NCI-H2081 (cell line): ENCODE measurements at places on chromosomes 5 and 9.

DNA sequence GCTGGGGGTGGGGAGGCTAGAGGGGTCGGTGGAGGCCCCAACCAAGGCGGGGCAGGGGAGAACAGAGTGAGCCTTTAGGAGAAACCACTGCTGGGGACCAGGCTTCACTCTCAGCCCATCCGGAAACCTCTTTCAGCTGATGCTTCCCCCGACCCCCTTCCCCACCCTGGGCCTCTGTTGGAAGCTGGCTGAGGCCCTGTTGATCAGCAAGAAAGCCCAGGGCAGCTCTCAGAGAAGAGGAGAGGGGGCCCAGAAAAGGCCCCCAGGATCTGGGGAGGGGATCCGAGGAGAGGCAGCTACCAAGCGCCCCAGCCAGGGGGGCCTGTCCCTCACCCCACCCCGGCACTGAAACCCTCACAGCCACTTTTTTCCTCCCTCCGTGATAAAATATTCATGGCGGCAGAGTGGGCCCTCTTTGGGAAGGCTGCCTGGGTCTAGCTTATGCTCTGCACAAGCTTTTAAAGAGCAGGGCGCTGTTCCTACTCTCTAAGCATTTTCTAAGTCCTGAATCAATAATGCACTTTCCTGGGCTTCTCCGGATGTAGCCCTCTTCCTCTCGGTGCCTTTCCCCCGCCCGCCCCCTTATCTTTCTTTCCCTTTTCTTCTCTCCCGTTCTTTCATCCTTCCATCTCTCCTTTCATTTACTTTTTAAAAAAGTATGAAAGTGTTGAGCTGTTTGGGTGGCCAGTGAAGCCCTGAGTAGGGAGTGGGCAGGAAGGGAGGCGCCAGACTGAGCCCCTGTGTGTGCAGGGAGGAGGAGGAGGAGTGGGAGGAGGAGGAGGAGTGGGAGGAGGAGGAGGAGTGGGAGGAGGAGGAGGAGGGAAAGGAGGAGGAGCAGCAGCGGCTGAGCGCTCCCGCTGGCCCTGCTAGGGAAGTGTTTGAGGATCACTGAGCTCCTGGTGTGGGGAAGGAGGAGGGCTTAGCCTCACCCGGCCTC, 23.5 kb downstream of the NTNG2 start:
- DNase-seq = no peak

GRCh38 chr5:132001647-132002561, 9.6 kb downstream of the ACSL6 start:
- no peak for DNase-seq

DNA sequence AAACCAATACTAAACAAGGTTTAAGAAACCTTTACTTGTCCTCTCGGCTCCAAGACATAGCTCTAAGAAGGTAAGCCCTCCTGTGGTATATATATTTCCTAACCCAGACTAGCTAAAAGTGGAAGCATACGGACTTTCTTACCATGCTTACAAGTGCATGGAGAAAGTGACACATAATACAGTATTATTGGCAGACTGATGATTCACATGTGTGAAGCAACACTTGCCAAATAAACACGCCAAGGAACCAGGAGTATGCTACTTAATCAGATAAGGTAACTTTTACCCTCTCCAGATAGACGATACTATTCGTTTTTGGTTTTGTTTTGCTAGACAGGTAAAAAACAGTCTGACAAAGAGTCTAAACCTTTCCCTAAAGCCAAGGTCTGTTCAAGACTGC, 264.1 kb downstream of the MLLT3 start:
- DNase-seq = no peak

GRCh38 chr9:75609401-75609800, 281.1 kb upstream of the PCSK5 start:
- no peak for DNase-seq

- no peak for DNase-seq
These were observed 141.9 kb upstream of the IER5L start for GRCh38 chr9:129319938-129320481.

- no peak for DNase-seq
These were observed 3.1 kb downstream of the GFRA3 start for GRCh38 chr5:138271281-138271680.

GRCh38 chr5:2442496-2443354, 308.8 kb downstream of the IRX2 start:
- DNase-seq = no peak

DNA sequence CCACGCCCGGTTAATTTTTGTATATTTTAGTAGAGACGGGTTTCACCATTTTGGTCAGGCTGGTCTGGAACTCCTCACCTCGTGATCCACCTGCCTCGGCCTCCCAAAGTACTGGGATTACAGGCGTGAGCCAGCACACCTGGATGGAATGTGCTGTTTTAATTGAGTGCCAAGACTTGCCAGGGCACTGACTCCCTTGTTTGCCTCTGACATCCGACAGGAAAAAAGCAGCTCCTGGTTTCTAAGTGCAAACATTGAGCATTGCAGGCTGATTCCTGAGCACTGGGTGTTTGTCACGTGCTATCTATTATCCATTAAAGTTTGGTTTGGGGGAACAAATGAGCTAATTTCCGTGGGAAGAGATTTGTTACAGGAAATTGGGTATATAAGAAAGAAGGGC, 70.6 kb upstream of the CKMT2 start:
- no peak for DNase-seq

GRCh38 chr9:69577123-69577522, 95.0 kb downstream of the APBA1 start:
- DNase-seq = no peak

DNA sequence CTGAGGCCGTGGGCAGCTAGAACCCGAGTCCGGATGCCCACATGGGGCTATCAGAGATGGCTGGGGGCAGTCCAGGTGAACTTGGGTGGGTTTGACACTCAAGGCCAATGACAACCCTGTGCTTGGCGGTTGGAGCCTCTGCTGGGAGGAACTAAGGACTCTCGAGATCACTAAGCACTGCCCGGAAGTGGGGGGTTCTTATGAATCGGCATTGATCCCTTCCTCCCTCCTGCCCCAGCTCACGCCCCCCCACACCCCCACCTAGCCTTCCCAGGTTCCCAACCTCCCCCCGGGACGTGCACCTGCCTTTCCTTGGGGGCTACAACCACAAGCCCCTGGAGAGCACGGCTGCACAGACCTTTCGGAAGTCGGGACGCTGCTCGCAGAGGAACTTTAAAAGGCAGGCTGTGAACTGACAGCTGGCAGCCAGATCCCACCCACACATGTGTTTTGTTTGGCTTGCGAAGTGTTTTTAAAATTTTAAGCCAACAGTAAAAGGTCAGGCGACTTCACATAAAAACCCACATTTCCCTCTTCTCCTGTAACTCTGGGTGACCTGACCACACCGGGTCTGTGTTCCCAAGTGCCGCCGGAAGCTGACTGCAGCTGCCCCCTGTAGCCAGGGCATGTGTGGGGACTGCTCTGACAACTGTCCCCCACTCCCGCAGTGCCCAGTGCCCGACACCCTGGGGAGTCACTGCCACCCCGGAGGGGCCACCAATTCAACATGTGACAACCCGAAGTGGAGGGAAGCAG, 5.1 kb upstream of the RALGDS start:
- no peak for DNase-seq

GRCh38 chr5:1285883-1286291, 9.0 kb downstream of the TERT start:
- DNase-seq = no peak

DNA sequence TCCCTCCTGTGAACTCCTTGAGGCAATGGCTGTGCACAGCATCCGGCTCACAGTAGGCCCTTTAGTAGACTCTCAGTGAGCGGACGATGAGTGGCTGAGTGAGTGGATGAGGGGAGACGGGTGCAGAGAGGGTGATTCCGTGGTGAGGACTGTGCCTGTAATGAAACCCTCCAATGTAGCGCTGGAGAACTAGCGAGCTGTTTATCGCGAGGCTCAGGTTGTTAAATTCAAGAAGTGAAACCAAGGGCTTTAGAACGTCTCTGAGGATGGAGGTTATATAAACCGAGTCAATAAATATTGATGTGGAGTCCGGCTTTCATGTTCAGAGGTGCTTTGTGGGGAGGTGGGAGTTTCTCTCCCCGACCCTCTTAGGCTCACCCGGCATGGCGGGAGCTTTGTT, 53.2 kb downstream of the NSG2 start:
- DNase-seq = no peak

DNA sequence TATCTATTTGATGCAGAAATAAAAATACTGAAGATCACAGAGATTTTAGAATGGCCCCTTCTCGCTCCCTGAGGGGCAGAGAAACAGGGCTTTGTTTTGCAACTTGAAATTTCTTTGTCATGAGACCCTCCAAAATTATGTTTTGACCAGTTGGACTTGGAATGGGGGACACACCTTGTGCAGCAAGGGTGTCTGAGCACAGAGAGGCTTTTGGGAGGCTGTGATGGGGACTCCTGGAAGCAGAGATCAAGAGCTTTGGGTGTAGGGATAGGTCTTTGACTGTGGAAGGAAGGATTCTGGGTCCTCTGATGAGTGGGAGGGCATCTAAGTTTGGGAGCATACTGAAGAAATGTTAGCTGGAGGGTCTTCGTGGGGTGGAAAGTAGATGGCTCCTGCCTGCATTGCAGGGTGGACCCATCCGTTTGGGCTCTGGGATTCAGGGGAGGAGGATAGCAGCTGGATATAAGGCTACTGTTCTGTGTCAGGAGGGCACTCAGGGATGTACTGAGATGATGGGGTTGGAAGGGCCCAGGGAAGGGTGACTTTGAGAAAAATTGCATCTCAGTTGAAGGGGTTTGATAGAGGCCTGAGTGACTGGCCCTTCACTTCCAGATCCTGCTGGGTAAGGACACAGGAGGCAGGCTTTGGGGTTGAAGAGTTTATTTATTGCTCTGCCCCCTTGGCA, 1.8 kb upstream of the MYORG start:
- DNase-seq = no peak

- no peak for DNase-seq
These were observed 19.3 kb downstream of the MEIKIN start for GRCh38 chr5:131926168-131926567.

DNA sequence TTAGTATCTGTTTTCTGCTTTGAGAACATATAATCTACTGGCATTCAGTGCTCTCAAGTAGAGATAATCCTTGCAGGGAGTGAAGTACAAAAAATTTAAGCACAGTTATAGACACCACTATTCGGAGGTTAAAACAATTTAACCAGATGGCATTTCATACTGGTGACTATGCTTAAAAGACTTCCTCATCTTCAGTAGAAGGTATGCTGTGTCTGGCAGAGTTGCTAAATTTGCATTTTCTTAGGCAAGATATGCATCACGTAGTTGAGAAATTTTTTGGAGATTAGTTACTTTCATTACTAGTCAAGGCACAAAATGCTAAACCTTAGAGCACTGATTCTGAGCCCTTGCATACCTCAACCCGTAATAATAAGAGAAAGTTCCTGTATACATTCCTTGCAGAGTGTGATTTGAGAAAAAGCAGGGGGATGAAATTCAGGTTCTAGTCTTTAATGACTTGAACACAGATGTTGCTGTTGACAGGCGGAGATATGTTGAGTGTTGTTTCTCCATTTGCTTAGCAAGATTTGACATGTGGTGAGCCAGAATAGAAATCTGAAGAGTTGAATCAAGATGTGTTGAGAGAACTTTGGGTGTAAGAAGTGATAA, 70.8 kb upstream of the STARD4 start:
- no peak for DNase-seq

- peak; percentile 90 for DNase-seq
These were observed at the start of gene CLTB for GRCh38 chr5:176415952-176416924. TSS of gene CLTB (minus strand) at chr5:176416539. CDS start at chr5:176416363, 176 bp downstream.

DNA sequence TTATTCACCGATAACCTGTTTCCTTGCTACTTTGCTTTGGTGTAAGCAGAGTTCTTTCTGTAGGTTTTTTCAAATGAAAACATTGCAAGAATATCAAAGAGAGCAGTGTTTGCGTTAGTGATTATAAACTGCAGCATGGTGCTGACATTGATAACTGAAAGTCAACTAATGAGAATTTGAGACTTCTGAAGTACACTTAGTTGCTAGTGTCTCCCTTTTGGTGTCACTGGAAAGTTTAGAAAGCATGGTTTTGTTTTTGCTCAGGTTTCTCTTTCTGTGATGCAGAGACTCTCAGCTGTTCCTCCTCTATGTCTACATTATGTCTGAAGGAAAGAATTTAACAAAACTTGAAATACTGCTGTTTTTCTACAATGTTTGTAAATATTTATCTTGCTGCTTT, 80.2 kb upstream of the ZNF169 start:
- DNase-seq = no peak

GRCh38 chr5:139147483-139148087, 50.6 kb downstream of the SIL1 start:
- DNase-seq = no peak

- no peak for DNase-seq
These were observed 420.1 kb upstream of the MEF2C start for GRCh38 chr5:89303033-89303480.

- no peak for DNase-seq
These were observed 576.5 kb upstream of the EDIL3 start for GRCh38 chr5:84961193-84961592.

DNA sequence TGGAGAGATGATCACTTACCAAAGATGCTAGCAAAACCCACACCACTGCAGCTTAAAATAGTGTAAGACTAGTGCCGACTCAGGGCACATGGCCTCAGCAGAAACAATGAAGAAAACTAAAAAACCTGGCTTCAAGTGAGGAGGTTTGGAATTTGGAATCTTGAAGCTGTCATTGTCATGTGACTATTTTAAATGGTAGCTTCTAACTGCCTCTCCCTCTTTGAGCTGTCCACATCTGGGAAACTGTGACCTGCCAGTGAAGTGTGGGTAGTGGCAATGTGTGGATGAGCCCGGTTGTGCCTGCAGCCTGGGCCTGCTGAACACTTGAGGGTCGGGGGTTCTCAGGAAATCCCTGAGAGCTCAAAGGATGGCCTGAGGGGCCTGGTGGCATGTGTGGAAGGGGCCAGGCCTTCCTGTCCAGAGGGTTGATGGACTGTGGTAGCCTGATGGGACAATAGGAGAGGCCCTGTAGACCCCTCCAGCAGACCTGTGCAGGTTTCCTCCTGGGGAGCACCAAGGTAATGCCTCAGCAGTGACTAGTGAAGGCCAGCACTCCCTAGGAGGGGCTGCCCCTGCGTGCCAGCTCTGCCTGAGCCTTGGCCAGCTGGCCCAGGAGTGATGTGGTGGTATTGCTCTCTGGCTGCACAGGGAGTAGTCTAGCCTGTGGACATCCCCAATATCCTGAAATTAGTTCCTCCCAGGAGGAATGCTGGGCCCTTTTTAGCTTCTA, 13.6 kb downstream of the USP20 start:
- DNase-seq = no peak

- DNase-seq = no peak
These were observed 85.7 kb upstream of the LHFPL2 start for GRCh38 chr5:78734094-78734845.

DNA sequence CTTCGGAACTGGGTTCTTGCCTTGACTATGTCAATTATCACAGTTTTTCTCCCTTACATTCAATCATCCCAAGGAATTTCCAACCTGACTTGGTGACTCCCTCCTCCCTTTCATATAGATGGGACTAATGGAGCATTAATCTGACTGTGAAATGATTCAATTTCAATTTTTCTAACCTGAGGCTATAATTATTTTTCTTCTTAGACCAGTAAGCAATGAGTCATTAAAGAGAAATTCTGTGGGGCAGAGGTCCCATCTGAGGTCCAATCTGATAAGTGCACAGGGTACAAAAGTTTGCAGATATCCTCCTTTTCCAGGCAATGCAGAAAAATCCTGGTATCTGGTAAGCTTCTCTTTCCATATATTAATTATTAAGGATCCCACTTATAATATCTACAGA, 18.9 kb downstream of the PDE4D start:
- no peak for DNase-seq

GRCh38 chr9:109433476-109433875, 64.6 kb downstream of the PTPN3 start:
- no peak for DNase-seq

GRCh38 chr5:55450050-55450765, 84.6 kb downstream of the PLPP1 start:
- DNase-seq = no peak
